Choroid plexus epithelial cell (primary cell): ENCODE measurements at places on chromosomes 1 and 21.

GRCh38 chr1:153849487-153850185 lies 73.1 kb downstream of the GATAD2B start:
- DNase-seq, result no peak

- no peak for DNase-seq
Measured at GRCh38 chr1:244406337-244406736, 45.4 kb downstream of the ADSS2 start.

DNA sequence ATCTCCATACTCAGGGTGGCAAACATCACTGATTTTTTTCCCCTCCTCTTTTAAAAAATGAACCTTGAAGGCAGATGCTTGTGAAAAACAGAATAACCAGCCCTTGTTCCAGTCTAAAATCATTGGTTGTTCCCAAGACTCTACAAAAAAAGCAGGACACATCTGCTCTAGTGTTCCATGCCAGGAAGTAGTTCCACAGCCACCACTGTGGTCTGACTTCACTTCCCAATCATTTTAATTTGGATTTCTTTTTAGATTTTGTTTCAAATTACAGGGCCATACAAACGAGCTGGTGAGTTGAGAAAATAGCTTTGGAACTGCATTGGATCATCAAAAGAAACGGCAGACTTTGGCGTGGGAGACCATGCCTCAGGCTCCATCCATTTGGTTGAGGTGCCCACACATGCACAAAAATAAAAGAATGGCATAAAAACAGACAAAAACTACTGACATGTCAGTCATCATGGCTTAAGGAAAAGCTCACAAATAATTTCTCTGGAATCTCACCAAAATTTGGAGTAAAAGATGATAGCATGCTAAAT lies 210.0 kb downstream of the GABPA start:
- no peak for DNase-seq

DNA sequence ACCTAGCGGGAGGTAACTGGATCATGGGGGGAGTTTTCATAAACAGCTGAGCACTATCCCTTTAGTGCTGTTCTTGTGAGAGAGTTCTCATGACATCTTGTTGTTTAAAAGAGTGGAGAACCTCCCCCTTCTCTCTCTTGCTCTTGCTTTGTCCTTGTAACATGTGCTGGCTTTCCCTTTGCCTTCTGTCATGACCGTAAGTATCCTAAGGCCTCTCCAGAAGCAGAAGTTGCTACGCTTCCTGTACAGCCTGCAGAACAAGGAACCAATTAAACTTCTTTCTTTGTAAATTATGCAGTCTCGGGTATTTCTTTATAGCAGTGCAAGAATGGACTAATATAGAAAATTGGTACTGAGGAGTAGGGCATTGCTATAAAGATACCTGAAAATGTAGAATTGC lies 515.6 kb downstream of the NEGR1 start:
- DNase-seq, result no peak

- no peak for DNase-seq
Measured at GRCh38 chr1:31532173-31532572, 44.1 kb upstream of the TINAGL1 start.

GRCh38 chr1:25654109-25654660 lies 37.6 kb downstream of the MAN1C1 start:
- no peak for DNase-seq

GRCh38 chr1:33721301-33721815 lies 142.5 kb upstream of the HMGB4 start:
- DNase-seq, result no peak

- peak; percentile 37 for DNase-seq
Measured at GRCh38 chr1:189269011-189269410, 1208.7 kb downstream of the BRINP3 start.

DNA sequence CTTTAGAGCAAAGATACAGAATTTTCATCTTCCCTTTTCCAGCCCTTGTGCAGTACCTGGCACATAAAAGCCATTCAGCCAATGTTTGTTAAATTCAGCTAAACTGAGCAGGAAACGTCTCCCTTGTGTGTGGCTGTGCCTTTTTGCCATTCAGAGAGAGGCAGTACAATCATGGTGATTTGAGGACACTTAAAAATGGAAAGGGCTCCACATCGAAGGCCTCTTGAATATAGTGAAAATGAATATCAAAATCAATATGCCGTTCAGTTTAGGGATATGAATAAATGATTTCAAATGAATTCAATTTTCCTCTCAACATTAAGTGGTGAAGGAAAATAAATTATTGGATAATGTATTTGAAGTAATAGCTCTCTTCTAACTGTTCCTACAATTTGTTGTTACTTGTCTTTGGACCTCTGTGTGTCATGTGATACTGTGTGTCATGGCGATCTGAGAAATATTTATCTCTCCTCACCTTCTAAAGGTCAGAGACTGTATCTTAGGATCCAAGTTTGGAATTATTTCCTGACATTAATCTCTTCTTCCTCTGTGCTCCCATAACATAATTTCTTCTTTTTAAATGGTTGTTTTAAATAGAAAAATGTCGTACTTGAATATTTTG lies 355.6 kb upstream of the ST6GALNAC5 start:
- DNase-seq, result no peak

DNA sequence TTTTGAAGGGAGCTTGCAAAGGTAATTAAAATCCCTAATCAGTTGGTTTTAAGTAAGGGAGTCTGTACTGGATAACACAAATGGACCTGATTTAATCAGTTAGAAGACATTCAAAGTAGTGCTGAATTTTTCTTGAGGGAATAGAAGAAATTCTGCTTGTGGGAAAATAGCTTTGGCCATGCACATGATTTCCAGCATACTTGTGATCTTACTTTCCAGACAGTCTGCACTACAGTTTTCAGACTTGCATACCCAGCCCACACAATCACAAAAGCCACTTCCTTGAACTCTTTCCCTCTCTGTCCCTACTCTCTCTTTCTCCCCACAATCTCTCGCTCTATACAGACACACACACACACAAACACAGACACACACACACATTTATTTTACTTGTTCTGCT lies 852.1 kb downstream of the PLA2G4A start:
- DNase-seq, result peak; percentile 94

DNA sequence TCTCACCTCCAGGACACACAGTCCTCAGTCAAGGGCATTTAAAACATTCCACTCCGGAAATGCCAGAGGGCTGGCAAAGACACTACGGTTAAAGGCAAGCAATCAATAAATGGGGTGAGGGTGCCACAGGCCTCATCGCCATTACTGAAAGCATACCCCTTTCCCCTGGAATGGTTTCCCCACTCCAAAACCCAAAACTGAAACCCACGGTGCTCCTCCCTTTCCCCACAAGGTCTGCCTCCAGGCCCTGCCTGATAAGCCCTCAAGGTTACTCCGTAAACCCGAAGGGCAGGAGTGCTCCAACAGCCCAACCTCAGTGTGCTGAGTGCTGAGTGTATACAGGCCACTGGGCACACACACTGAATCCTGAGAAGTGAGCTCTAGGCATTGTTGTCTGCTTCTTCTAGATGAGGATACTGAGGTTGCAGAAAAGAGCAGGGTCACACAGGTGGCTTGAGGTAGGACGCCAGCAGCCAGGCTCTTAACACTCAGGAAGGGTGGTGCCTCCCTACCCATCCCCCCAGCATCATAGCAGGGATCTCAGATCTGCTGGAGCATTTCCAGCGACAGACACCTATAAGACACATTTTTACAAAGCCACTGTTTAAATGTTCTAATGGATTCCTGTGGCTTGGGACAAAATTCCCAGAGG lies 29.0 kb downstream of the SSBP3 start:
- DNase-seq, result no peak

DNA sequence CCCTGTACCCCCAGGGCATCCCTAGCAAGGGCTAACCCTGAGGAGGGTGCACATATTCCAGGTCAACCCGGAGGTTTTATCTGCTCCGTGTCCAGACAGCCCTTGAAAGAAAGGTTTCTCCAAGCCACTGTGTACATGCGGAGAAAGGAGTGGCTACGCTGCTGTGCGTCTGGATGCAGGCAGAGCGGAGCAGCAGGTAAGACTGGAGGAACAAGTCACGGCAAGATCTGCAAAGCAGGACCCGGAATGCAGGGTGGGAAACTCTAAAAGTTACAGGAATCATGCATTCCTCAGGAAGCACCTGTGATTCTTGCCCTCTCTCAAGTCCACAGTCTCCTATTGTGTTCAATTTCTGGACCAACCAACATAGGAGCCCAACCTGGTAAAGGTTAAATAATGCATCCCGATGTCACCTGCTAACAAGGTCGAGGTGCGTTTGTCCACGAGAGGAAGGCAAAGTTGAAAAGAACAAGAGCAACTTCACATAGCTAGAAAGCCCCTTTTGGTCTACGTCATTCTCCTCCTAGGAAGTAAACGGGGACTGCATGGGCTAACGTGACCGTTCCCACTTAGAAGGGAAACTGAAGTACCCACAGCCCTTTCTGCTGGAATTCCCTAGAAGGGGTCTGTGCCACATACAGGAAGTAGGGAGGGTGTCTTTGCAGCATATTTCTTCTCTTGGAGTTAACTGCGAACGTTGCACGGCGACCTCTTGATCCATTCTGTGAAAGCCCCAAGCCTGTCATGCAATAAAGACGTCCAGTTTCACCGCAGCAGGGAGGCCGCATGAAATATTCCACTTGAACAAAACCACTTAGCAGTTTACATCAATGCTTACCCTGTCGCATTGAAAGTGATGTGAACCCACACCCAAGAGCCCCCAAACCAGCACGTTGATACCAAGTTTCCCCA lies 5.8 kb downstream of the TIAM1 start:
- no peak for DNase-seq

DNA sequence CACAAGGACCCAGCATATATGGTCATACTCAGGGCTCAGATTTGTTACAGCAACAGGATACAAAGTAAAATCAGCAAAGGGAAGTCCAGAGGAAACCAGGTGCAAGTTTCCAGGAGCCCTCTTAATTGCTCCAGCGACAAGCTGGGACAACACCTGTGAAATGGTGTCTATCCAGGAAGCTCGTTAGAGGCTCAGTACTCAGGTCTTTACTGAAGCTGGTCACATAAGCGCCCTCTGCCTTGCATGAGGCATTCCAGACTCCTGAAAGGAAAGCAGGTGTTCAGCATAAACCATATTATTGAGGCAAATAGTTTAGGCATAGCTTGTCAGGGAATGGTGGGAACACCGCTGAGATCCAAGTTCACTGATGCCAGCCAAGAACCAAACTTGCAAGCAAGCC lies 231.0 kb downstream of the SLC35F3 start:
- DNase-seq, result no peak

- DNase-seq, result no peak
Measured at GRCh38 chr1:31911994-31912780, 26.0 kb downstream of the PTP4A2 start.

DNA sequence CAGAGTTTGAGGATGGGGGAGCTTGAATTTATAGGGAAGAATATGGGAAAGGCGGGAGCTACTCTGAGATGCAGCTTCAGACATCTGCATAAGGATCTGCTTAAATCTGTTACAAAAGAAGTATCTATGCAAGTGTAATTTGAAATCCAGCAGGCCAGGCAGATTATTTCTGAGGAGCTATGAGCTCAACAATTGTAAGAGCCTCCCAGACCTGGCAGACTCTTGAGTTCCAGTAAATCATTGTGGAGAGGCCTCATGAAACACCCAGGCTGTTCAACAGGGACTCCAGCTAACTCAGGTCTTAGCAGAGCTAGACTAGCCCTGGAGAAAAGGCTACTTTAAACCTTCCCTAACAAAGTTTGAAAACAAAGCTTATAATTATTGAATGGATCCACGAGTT lies 647.5 kb upstream of the CHRM3 start:
- no peak for DNase-seq

DNA sequence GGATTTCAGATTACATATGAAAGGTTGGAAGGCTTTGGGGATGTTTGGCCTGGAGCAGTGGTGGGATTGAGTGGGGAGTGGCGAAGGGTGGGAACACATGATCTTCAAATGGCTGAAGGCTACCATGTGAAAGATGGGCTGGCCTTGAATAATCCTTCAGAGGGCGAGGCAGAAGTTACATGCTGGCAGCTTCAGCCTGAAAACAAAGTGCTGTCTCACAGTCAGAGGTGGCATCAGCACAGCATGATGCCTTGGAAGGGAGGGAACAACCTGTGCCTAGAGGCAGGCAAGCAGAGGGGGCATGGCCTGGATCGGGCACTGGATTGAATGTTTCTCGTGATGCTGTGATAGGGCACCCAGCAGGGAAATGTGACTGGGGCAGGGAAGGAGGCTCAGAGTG lies 130.8 kb downstream of the BEND5 start:
- DNase-seq, result no peak

DNA sequence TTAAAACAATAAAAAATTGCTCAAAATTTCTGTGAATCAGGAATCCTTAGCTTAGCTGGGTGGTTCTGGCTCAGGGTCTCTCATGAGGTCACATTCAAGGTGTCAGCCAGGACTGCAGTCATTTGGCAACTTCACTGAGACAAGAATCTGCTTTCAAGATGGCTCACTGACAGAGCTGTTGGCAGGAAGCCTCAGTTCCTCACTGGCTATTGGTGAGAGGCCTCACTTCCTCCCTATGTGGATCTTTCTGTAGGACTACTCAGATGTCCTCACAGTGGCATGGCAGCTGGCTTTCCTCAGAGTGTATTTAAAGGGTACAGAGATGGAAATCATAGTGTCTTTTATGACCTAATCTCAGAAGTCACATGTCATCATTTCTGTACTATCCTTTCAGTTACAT lies 785.7 kb downstream of the ADGRL2 start:
- no peak for DNase-seq
